ENCODE measurements at places on chromosomes 16 and 17.
A peak's percentile ranks its signal among the peaks of the same experiment; 100 is the strongest.

DNA sequence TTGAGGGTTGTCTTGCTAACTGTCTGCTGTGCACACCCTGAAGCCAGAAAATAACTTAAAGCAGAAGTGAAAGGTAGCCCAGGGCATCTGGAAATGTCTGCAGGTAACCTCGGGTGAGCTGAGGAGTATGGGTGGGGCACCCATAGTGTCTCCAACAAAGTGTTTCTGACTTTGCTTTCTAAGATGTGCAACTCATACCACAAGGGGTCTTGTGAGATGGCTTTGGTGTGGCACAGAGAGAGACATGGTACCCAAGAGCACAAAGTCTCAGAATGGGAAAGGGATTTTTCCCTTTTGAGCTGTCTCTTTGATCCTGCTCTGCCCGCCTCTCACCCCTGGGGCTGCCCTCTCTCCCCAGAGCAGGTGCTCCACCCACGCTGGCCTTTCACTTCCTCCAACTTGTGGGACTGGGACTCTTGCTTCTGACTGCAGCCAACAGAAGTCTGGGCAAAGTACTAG lies 6.9 kb downstream of the CHD9 start:
- DNase-seq, result peak; percentile 41

- DNase-seq, result no peak
Measured at GRCh38 chr17:66580956-66581391, 253.9 kb upstream of the CACNG5 start.

DNA sequence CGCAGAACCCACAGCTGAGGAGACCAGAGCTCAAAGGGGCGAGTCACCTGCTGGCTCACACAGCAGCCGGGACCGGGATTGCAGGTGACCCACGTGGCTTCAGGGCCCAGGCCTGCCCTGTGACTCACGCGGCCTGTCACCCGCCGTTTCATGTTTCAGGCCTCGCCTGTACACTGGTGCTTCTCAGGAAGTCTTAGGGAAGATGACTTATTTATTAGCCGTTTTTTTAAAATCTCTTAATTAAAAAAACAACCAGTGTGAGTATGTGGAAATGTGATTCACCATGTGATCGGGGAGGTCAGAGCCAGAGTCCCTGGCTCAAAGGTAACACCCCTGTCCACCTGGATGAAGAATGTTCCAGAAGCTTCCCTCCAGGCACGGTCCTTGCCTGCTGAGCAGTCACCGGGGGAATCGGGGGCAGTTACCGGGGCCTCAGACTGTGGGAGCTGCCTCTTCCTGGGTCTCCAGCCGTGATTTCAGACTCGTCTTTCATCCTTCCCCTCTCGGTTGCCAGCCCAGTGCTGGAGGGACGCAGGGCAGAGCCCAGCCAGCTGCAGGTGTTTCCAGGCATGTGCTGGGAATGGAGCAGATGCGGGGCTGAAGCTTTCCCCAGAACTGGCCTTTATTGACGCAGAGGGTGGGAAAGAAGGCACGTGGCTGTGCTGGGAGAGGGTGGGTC lies 49.3 kb downstream of the CMIP start:
- DNase-seq, result peak; percentile 57

GRCh38 chr16:8946544-8946943 lies 17.2 kb downstream of the USP7 start:
- DNase-seq, result no peak

DNA sequence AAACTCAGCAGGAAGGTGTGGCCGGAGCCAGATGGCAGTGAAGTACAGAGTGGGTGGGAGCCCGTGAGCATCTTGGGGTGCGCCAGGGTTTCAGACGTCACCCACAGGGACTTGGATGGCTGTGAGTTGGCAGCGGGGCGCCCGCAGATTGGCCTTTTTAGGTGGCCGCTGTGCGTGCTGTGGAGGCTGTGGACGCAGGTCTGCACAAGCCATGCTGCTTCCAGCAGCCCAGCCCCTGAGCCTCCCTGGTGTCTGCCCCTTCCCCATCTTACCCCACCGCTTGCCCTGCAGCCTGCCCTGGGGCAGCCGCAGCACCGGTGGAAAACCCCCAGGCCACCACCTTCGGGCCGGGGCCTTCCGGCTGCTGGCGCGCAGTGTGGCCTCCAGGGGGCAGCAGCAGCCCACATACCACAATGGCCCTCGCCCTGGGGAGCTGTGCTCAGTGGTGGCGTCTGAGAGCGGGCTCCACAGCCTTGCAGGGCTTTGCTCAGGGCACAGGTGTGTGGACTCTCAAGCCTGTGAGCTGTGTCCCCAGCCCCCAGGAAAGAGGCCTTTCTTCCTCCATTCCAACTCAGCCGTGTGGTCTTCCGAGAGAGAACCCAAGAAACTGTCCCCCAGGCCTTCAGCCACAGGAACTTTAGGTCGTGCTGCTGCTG lies 11.8 kb downstream of the ENDOV start:
- peak; percentile 90 for DNase-seq

GRCh38 chr16:89452241-89452640 lies 38.1 kb downstream of the ANKRD11 start:
- no peak for DNase-seq

GRCh38 chr16:27723711-27724481 lies 174.0 kb downstream of the KATNIP start:
- DNase-seq, result no peak

GRCh38 chr17:80349151-80349651 lies 65.8 kb upstream of the ENDOV start:
- DNase-seq, result no peak

GRCh38 chr16:75593825-75594820 lies 27.9 kb downstream of the GABARAPL2 start:
- DNase-seq, result peak; percentile 5

GRCh38 chr17:44960691-44961090 lies 7.4 kb downstream of the C1QL1 start:
- no peak for DNase-seq

GRCh38 chr17:74979408-74980146 lies 7.0 kb upstream of the HID1 start:
- DNase-seq, result no peak
